Prostate gland (tissue), 2 donors: ENCODE measurements at places on chromosomes 13 and 19. TPM values are rescaled to one million over a fixed set of nuclear protein-coding genes. Genes with fewer than 3 reads are reported as not detected.

DNA sequence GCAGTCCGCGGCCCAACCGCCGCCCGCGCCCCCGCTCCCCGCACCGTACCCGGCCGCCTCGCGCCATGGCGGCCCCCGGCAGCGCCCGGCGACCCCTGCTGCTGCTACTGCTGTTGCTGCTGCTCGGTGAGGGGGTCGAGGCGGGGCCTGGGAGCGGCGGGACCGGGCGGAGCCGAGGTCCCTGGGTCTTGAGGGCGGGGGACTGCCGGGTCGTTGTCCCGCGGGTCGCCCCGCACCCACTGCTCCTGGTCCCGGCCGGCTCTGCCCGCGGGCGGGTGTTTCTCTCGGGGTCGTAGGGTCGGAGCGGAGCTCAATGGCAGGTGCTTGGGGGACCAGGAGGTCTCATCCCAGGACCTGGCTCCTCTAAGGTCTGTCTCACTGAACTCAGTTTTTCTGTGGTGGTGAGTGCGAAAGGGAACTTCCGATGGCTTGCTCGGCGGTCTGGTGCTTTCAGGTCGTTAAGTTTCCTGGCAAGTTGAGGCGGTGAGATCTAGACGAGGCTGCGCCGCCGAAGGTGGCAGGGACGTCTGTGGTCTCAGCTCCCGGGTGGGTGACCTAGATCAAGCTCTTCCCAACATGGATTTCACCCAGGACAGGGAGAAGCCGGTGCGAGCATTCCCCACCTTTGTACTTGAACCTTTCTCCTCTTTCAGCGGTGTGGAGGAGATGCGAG is 467 bp downstream of the LAMP1 start:
- H3K36me3 ChIP-seq: no peaks in the 10 kb centered on the region
- DNase-seq: no peak
- H3K4me1 ChIP-seq: no peaks in the 10 kb centered on the region
- H3K4me3 ChIP-seq: peak overlapping the region; percentile 90
- peak overlapping the region; percentile 68 for H3K27ac ChIP-seq

- H3K36me3 ChIP-seq: no peaks in the 10 kb centered on the region
- H3K27ac ChIP-seq: no peak overlapping the region
- peaks cover 7% of the 10 kb centered on the region for H3K4me1 ChIP-seq
- DNase-seq: no peak
Observed at GRCh38 chr13:113169277-113170272, 11.1 kb downstream of the PROZ start.

- peak overlapping the region; percentile 9 for H3K27ac ChIP-seq
- H3K27me3 ChIP-seq: no peaks in the 10 kb centered on the region
- no peaks in the 10 kb centered on the region for H3K36me3 ChIP-seq
- H3K4me3 ChIP-seq: no peak overlapping the region
Observed at GRCh38 chr13:109243311-109243951, 543.0 kb downstream of the IRS2 start.

DNA sequence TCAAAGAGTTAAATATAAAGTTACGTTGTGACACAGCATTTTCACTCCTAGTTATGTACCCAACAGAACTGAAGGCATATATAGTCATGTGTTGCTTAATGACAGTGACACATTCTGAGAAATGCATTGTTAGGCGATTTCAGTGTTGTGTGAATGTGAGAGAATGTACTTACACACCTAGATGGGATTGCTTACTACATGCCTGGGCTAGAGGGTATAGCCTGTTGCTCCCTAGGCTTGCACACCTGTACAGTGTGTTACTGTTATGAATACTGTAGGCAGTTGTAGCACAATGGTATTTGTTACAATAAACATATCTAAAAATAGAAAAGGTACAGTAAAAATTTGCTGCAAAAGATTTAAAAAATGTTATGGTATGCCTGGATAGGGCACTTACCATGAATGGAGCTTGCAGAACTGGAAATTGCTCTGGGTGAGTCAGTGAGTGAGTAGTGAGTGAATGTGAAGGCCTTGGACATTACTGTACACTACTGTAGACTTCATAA is 89.2 kb downstream of the DHRS12 start:
- no peaks in the 10 kb centered on the region for H3K4me1 ChIP-seq
- no peaks in the 10 kb centered on the region for H3K27me3 ChIP-seq
- no peaks in the 10 kb centered on the region for H3K36me3 ChIP-seq
- H3K4me3 ChIP-seq: no peak overlapping the region
- DNase-seq: no peak

- no peaks in the 10 kb centered on the region for H3K27me3 ChIP-seq
- no peaks in the 10 kb centered on the region for H3K36me3 ChIP-seq
- DNase-seq: no peak
- H3K27ac ChIP-seq: no peak overlapping the region
- no peaks in the 10 kb centered on the region for H3K4me1 ChIP-seq
Observed at GRCh38 chr13:47959468-47960247, 41.4 kb downstream of the SUCLA2 start.

- no peaks in the 10 kb centered on the region for H3K36me3 ChIP-seq
- H3K27ac ChIP-seq: no peak overlapping the region
- H3K4me1 ChIP-seq: no peaks in the 10 kb centered on the region
- no peak overlapping the region for H3K4me3 ChIP-seq
Observed at GRCh38 chr13:108070491-108070890, 144.8 kb downstream of the LIG4 start.

DNA sequence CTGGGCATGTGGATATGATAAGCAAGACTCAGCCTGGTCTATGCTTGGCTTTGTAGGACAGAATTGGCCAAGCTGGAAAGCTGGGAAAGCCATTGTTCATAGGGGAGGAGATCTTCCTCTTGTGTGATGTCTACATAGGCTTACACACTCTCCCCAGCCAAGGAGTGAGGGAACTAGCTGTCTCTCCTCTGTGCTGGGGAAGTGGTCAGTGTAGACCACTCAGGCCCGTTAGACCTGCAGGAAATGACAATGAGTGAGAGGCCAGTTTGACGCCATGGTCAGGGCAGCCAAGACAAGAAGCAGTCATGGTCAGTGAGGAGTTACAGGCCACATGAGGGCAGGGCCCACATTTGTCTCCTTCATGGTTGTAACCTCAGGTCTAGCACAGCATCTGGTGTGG is 159.1 kb upstream of the KL start:
- H3K27ac ChIP-seq: no peak overlapping the region
- no peaks in the 10 kb centered on the region for H3K36me3 ChIP-seq
- no peak overlapping the region for H3K4me3 ChIP-seq
- no peak for DNase-seq

- H3K4me3 ChIP-seq: no peak overlapping the region
- DNase-seq: no peak
- no peaks in the 10 kb centered on the region for H3K27me3 ChIP-seq
- no peaks in the 10 kb centered on the region for H3K36me3 ChIP-seq
- no peak overlapping the region for H3K27ac ChIP-seq
- H3K4me1 ChIP-seq: no peaks in the 10 kb centered on the region
Observed at GRCh38 chr13:37473035-37473434, 125.5 kb downstream of the POSTN start.

- DNase-seq: no peak
- H3K4me3 ChIP-seq: no peak overlapping the region
- no peaks in the 10 kb centered on the region for H3K4me1 ChIP-seq
Observed at GRCh38 chr19:5182751-5183150, 157.9 kb downstream of the PTPRS start.

DNA sequence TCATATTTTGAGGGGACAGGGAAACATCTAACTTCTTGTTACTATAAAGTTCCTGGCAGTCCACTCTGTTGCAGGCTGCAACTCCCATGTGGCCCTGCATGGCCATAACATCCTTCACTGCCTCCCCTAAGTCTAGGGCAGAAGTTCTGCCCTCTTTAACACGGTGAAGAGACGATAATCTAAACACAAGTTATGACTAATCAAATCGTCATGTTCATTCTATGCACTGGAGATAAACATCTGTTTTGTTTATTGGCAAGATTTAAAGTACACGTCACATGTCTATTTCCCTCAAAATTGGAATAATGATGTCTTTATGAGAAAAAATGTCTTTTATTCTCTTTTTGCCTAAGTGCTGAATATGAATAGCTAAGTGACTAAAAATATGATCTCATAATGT is 1629.4 kb downstream of the PCDH9 start:
- no peaks in the 10 kb centered on the region for H3K4me1 ChIP-seq
- no peak for DNase-seq

DNA sequence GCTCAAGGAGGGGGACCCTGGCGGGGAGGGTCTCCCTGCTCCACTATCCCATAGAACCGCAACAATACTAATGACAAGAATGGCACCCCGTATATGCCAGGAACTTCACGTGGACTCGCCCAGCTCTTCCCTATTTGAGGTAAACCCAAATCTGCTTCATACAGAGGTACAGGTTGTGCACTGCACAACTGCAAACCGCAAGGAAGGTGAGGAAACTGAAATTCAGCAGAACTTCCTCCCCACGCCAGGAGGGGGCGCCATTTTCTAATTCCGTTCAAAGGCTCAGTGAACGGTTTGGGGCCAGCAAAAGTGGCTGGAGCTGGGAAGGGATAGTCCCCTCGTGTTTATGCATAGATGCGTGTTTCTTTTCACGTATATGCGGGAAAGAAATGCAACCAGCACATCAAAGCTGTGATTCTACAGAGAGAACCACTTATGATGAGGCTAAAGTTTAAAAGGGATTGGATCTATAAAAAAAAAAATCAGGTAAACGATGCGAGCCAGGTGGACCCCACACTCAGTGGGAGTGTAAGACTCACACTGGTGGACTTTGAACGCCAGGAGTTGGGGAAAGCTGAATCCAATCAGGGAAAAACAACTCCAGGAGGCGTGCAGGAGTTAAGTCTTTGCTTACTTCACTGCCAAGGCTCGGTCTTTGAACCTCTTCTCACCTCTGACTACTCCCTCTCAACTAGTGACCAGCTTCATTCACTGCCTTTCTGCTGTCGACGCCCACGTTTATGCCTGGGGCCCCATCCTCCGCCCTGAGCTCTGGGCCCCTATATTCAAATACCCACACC is 20.3 kb downstream of the C19orf81 start:
- H3K27me3 ChIP-seq: peaks cover 30% of the 10 kb centered on the region
- H3K27ac ChIP-seq: no peak overlapping the region
- DNase-seq: no peak
- no peaks in the 10 kb centered on the region for H3K4me1 ChIP-seq
- no peaks in the 10 kb centered on the region for H3K36me3 ChIP-seq

GRCh38 chr19:41994521-41994971 is 516 bp upstream of the ATP1A3 start:
- no peak overlapping the region for H3K4me3 ChIP-seq
- no peaks in the 10 kb centered on the region for H3K36me3 ChIP-seq
- peaks cover 22% of the 10 kb centered on the region for H3K27me3 ChIP-seq

DNA sequence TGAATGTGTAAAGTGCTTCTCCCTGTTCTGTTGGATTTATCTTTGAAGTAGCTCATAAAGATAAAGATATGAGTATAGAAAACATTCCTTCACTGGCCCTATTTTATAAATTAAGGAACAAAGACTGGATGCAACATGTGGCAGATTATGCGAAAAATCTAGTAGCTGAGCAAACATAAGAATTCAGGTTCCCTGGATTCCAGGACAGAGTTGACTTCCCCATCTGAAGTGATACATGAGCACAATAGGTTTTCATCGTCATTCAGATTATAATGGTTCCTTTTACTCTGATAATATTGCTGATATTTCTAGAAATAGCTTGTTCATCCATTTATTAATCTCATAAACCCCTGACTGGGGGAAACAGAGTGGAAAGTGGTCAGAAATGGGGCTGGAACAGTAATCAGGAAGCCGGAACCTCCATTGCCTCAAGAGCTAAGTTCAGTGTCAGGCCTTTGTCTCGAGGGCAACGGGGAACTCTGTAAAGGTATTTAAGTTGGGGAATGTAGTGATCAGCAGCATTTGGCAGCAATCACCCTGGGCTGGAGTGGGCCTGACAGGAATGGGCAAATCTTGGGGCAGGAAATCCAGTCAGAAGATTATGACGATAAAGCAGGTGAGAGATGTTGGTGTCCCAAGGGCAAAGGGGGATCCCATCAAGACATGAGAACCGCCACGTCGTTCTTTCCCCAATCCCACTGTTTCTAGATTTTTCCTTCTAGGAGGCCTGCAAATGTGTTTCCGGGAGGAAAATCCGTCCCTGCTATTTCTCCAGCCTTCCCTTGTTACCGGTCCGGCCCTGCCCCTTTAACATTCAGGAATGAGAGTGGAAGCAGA is 232.5 kb upstream of the SERP2 start:
- peak overlapping the region; percentile 95 for H3K27ac ChIP-seq
- peak overlapping the region; percentile 47 for H3K4me3 ChIP-seq
- H3K4me1 ChIP-seq: peaks cover 6% of the 10 kb centered on the region
- H3K27me3 ChIP-seq: no peaks in the 10 kb centered on the region
- H3K36me3 ChIP-seq: no peaks in the 10 kb centered on the region

DNA sequence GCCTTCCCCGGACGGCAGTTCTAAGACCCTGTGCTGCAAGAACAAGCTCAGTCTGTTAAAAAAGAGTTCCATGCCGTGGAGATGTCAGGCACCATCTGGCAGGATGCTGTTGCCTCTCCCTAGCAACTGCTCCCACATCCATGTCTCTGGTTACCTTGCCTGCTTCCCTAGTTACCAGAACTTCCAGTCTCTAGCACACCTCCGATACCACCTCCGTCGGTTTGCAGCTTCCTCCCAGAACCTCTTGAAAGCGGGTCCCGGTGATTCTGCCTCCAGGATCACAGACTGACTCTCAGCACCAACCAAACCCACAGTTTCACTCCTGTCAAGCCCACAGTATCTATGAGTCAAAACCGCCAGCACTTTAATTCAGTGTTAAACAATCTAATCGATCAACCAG is 55.4 kb downstream of the KCTD12 start:
- H3K27ac ChIP-seq: no peak overlapping the region
- H3K4me3 ChIP-seq: no peak overlapping the region
- H3K4me1 ChIP-seq: peaks cover 6% of the 10 kb centered on the region
- no peak for DNase-seq

DNA sequence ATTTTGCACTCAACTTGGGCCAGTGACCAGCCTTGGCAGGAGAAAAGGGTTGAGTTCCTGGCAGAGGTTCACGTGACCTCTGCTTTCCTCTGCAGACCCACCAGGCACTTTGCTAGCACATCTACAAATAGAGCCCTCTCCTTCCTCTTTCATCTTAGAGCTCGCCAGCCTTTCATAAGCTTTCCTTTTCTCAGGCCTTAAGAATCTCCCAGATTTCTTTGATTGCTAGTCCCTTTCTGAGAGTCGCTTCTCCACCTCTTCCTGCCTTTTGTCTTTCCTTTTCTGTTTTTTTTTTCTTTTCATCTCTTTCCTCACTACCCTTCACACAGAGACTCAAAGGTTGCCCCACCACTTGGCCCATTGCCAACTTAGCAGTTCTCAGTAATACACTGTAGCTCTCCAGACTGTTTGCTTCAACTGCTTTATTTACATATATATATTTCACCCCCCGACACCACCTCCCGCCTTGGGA is 375.7 kb upstream of the SPRY2 start:
- no peak overlapping the region for H3K4me3 ChIP-seq
- no peaks in the 10 kb centered on the region for H3K27me3 ChIP-seq
- no peaks in the 10 kb centered on the region for H3K4me1 ChIP-seq
- no peaks in the 10 kb centered on the region for H3K36me3 ChIP-seq

GRCh38 chr13:110127986-110128511 is 178.9 kb downstream of the COL4A1 start:
- no peak overlapping the region for H3K4me3 ChIP-seq
- H3K27me3 ChIP-seq: no peaks in the 10 kb centered on the region
- no peaks in the 10 kb centered on the region for H3K36me3 ChIP-seq
- H3K27ac ChIP-seq: no peak overlapping the region
- H3K4me1 ChIP-seq: no peaks in the 10 kb centered on the region

CXCL17 gene
- total RNA-seq: 2.4 TPM

ZFP30 gene
- total RNA-seq: 6.8 TPM

ZNF761 gene
- 51.7 TPM for total RNA-seq

GJA3 gene
- total RNA-seq: 0.59 TPM

OR4F17 gene
- total RNA-seq: not detected

FOXA3 gene
- total RNA-seq: 0.09 TPM

NOTCH3 gene
- 31.8 TPM for total RNA-seq

OSCAR gene
- total RNA-seq: 1.6 TPM

C13orf46 gene
- total RNA-seq: 9.9 TPM

IZUMO4 gene
- 11.8 TPM for total RNA-seq

GTF2F1 gene
- 82.7 TPM for total RNA-seq

CEACAM5 gene
- 0.32 TPM for total RNA-seq

PDX1 gene
- not detected for total RNA-seq

CEACAM8 gene
- not detected for total RNA-seq
